ENCODE measurements at places on chromosomes 1 and 21.

GRCh38 chr1:194717941-194718340 is 1531.5 kb upstream of the B3GALT2 start:
- no peak for DNase-seq

DNA sequence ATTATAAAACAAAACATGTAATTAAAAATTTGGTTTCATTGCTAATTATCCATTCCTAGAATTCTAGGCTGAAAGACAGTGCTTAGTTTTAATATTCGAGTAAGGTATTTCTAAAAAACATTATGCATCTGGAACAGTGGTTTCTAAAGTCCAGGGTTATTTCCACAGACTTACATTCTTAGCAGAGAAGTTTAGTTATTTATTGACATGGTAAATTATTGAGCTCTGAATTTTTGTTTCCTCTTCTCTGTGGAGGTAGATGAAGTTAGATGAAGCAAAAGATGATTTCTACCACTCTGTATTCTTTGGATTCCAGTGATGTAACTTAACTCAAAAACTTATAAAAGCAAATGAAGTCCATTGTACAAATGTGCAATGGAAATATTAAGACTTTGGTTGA is 709.4 kb downstream of the MRPL39 start:
- DNase-seq, result no peak

DNA sequence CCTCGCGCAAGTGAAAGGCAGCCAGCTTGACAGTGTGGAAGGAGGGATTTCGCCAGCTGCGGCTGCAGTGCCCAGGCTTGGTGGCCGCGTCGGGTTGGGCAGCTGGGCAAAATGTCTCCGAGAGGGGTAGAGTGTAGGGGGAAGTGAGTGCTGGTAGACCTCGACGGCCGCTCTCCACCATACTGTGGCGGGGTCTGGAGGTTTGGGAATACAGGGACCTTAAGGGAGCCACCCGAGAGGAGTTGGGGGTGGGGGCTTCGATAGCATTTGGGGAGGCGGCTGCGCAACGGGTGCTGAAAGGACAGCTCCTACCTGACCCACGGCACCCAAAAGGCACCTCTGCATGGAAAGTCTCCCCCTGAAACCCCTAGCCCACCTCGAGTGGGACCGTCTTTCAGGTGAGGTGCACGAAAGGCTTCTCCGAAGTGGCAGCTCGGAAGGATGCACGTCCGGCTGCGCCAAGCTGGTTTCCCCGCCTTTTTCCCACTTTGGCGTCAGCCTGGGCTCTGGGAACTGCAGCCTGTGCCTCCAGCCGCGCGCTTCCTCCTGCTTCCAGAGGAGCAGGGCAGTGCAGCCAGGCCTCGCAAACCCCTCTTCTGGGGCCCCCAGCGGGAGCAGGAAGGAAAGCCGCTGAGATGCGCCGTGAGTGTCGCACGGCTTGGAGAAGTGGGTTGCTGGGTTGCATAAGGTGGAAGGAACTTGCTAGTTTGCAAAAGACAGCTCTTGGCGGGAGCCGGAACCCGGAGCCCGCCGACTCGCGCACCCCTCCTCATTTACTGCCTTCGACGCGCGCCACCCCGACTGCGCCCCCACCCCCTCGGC is 531 bp upstream of the HMGN2 start:
- peak; percentile 81 for DNase-seq

- no peak for DNase-seq
These were observed 5.8 kb downstream of the LRRC47 start for GRCh38 chr1:3790500-3790923.

GRCh38 chr1:87958201-87958600 is 629.5 kb downstream of the LMO4 start:
- no peak for DNase-seq

DNA sequence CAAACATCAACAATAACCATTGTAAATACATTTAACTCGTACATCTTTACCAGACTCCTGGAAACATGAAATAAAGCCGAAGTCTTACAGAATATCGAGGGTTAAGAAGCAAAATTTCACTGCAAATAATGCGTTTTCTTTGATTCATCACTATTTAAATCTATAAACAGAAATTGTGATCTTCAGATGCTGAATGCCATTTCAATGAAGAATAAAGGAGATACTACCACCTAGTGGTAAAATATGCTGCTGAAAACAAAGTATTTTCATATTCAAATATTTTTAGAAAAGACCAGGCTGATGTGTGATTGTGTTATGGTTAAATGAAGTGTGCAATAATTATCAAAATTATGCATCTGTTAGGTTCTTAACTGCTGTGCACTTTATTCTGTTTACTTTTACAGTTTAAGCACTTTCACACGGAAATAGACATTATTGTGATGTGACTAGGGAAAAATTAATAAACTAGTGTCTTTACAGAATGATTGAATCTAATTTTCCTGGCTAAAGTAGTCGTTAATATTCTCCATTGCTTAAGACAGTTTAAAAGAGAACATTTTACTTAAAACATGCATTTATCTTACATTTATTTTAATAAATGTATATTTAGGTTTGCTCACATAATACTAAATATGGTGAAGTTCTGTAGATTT is 1093.1 kb downstream of the MRPL39 start:
- peak; percentile 23 for DNase-seq

GRCh38 chr1:217875229-217875628 is 244.1 kb downstream of the SPATA17 start:
- no peak for DNase-seq

DNA sequence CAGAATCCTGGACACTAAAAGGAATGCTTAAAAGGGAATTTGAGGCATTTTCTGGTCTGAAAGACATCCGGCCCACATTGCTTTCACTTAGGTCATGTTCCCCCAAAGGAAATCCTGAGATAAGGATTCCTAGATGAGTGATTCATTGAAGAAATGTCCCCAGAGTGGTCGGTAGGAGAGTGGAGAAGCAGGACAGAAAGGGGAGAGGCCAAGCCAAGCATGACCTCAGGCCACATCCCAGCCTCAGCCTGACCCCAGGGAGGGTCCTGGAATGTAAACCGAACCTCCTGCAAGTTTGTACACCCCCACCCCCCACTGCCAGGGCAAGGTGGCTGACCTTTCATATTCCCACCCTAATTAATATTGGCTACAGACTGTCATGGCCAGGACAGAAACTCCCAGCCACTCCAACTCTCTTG is 16.6 kb downstream of the HIVEP3 start:
- no peak for DNase-seq

GRCh38 chr1:235858766-235859165 is 7.9 kb downstream of the LYST start:
- DNase-seq, result no peak

GRCh38 chr1:203519053-203519840 is 25.3 kb downstream of the OPTC start:
- no peak for DNase-seq

DNA sequence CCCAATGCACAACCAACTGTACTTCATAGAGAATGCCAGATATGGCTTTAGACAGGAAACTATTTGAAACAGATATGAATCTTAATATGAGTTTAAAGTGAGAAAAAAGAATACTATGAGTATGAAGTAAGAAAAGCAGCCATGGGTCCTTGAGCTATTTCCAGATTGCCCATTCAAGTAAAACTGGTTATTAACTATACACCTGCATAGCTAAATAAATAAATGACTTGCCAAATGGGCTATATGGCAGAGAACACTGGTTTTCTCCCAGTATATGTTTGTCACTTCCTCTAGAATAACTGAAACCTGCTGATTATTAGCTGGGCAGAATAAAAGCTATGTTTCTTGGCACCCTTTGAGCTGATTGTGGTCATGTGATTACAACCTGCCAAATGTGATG is 17.0 kb upstream of the CD1C start:
- DNase-seq, result no peak

GRCh38 chr1:58650141-58650540 is 49.7 kb downstream of the MYSM1 start:
- DNase-seq, result no peak

DNA sequence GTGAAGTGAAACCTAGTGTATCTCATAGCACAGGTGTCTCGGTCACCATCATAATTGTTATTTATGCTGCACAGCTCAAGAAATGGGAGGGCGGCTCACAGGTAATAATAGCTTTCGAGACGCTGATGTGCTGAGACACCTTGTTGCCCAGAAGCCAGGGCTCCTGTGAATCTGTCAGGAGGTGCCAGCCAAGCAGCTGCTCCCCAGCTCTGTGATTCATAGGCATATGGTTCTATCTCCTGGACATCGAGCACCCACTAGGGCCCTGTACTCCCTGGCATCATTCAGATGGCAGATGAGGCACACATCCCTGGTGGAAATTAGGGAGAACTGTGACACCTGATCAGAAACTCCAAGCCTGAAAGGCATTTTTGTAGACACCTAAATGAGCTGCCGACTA is 53.5 kb downstream of the SYT6 start:
- DNase-seq, result no peak

DNA sequence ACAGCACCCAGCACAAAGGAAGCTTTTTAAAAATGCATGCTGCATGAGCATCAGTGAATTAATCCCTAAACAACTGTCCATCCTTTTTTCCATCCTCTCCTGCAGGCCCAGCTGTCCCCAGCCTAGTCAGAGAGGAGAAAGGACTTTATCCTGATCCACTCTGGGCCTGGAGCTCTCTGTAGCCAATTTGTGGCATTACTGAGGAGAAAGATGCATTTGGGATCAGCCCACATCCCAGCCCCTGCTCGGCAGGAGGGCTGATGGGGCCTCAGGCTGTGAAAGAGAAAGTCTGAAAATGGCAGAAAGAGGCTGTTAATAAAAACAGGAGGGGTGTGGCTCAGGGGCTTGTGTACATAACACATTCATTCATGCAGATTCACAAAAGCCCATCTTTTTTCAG is 37.5 kb upstream of the ATP2B4 start:
- no peak for DNase-seq

GRCh38 chr1:54934869-54935268 is 45.6 kb upstream of the TMEM61 start:
- no peak for DNase-seq

DNA sequence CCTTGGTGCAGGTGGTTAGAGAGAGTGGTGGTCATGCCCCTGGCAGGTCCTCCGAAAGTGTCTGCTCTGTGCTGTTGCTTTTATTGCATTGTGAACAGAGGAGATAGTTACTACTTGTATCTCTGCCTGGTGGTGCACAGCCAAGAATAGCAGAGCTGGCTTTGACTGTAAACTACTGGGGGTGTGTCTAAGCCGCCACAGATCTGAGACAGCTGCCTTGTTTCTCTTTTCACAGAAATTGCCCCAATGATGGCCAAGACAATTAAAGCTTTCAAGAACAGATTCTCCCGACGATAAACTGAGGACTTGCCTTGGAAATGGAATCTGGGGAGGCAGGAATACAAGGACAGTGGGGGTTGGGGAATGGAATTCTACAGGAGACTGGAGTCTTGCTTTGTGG is 16.0 kb downstream of the ELOA start:
- no peak for DNase-seq

DNA sequence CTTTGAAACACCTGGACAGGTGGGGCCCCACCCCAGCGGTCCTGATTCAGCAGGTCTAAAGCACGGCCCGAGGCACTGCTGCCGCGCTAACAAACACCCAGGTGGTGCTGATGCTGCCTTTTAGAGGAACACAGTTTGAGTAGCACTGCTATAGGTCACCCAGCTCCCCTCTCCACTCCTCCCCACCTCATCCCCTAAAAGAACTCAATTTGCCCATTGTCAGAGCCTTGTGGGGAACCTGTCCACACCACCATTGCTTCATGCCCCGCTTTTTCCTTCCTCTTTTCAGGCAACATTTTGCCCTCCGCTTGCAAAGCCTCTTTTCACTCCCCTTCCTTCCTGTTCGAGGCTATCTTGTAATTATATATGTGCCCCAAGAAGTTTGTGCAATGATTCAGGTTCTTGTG is 26.2 kb upstream of the PADI4 start:
- no peak for DNase-seq

- no peak for DNase-seq
These were observed 37.7 kb downstream of the RRP1 start for GRCh38 chr21:43827015-43827611.

DNA sequence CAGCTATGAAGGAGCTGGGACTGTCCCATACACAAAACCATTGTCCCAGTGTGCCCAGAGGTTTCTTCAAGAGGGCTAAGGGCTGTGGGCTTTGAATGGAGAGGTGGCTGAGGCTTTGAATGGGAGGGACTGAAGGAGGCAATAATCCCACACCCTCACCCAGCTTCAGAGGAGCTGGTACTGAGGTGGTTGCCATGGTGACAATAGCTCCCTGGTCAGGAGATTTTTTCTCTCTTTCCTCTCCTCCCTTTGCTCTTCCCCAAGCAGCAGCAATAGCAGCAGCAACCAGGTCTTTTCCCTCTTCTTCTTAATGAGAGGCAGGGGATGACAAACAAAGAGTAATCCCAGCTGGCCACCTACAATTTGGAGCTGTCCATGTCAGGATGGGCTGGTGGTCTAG is 1.6 kb downstream of the HPCAL4 start:
- DNase-seq, result no peak

GRCh38 chr1:223543560-223543959 is 121.9 kb downstream of the CAPN8 start:
- DNase-seq, result no peak

GRCh38 chr1:220458936-220459335 is 69.0 kb upstream of the MARK1 start:
- DNase-seq, result no peak

DNA sequence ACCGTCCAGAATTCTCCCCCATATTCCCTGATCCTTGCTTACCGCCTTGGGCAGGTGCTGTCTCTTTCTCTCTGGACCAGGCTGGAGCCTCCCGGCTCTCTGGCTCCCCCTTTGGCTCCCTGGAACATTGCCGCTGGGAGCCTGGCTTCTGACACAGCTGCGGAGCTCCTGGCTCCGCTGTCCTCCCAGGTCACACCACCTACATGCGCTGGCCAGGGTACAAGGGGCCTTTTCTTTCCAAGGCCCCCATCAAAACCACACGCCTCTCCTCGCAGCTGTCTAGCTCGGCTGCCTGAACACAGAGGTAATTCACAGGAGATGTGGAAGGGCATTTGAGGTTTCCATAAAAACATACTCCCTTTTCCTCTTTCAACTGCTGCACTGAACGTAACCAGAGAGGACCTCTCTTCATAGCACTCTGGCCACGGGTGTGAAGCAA is 7.5 kb upstream of the ZNF648 start:
- peak; percentile 50 for DNase-seq

DNA sequence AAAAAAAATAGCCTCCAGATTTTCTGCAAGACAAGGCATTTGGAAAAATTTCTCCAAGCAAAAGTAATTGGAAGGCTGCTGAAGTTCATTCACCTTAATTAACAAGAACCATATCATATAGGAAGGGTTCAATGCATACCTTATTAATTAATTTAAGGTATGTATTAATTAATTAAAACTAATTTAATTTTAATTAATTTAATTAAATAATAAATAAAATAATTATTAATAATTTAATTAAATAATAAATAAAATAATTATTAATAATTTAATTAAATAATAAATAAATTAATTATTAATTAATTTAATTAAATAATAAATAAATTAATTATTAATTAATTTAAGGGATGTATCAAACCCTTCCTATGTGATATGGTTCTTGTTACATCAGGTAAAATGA is 7.9 kb downstream of the OR2L13 start:
- DNase-seq, result no peak
